ENCODE measurements at places on chromosomes 1 and 21. TPM values are rescaled to one million over a fixed set of nuclear protein-coding genes. Genes with fewer than 3 reads are reported as not detected.

DNA sequence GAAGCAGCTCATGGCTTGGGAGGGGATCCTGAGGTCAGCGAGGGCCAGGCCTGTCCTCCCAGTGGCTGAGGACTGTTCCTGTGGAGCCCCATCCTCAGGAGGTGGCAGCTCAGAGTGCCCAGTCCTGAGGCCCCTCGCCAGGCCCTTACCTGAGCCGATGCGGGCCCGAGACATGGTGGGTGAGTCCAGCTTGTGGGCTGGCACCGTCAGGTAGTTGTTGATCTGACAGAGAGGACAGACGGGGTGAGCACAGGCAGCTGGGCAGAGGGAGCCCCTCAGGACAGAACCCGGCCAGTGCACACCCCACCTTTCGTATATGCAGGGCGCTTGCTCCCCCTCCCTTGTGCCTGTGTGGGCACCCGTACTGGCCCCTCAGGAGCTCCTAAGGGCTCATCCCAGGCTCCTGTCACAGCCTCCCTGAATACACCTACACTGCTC, 53.9 kb downstream of the SLC9A1 start:
- no peaks in the 10 kb centered on the region for H3K36me3 ChIP-seq
- peaks cover 6% of the 10 kb centered on the region for H3K4me1 ChIP-seq
- H3K27me3 ChIP-seq, result no peaks in the 10 kb centered on the region
- H3K4me3 ChIP-seq, result no peak overlapping the region
- DNase-seq, result no peak

DNA sequence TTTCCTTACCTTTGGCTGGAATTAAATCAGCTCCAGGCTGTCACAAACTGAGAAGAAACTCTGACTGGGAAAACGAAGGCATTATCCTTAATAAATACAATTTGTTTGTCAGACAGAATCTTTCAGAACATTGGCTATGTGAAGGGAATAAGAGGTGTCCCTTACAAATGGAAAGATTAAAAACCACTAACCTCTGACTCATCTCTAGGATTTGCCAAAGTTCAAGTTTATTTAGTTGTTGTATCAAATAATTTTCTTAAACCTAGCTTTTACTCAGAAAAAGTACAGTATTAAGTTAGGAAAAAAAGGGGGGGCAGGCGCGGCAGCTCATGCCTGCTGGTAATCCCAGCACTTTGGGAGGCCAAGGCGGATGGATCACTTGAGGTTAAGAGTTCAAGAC, 15.7 kb downstream of the SERTAD4 start:
- no peak for DNase-seq
- H3K36me3 ChIP-seq, result no peaks in the 10 kb centered on the region
- H3K4me3 ChIP-seq, result no peak overlapping the region

DNA sequence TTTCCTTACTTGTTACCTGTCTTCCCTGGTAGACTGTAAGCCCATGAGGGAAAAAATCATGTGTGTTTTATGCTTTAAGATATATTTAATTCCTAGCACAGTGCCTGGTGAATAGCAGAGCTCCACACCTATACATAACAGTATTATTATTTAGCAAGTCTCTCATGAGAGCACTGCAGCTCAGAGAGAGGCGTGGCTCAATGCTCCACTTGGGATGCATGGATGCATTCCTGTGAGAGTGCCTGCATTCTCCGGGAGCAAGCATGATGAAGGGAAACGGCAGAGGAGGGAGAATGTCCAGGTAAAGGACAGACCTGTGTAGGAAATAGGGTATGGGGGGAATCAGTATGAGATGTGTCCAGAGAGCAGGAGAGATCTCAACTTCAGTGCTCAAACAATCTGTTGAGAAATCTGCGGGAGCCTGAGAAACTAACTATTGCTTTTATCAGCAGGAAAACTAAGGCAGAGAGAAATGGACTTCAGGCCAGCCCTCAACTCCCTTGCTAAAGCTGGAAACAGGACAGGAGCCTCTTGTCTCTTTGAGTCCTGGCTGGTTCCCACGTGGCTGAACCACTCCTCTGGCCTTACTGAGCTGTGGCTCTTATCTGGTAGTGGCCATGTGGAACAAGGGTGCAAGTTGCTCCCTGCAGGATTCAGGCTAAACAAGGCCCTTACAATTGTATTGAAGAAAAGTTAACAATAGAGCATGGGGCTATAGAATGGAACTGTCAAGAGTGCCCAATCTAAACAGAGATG, 113.1 kb downstream of the KCNN3 start:
- H3K27me3 ChIP-seq, result no peaks in the 10 kb centered on the region
- H3K4me1 ChIP-seq, result no peaks in the 10 kb centered on the region
- no peaks in the 10 kb centered on the region for H3K36me3 ChIP-seq
- peak; percentile 27 for DNase-seq

- no peak overlapping the region for H3K4me3 ChIP-seq
- no peaks in the 10 kb centered on the region for H3K4me1 ChIP-seq
- no peak for DNase-seq
- no peaks in the 10 kb centered on the region for H3K27me3 ChIP-seq
- no peak overlapping the region for H3K27ac ChIP-seq
- no peaks in the 10 kb centered on the region for H3K36me3 ChIP-seq
Measured at GRCh38 chr1:226371027-226371694, 36.7 kb downstream of the PARP1 start.

DNA sequence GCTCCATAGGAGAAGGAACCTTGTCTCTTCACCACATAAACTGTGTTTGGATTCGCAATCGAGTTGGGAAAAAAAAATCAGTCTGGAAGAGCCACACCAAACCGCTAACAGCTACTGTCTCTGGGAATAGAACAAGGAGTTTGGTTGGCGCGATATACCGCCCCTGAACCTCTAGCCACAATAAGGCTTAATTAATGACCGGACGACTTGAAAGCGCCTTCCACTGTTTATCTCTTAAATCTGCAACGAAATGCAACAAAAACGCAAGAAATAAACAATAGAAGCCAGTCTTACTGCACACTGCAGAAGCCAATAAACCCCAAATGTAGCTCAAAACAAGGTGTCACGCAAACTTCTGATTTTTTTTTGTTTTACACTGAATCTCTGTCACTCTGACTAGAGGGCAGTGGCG, 10.9 kb downstream of the BTBD19 start:
- no peak for DNase-seq
- H3K27me3 ChIP-seq, result no peaks in the 10 kb centered on the region
- peaks cover 3% of the 10 kb centered on the region for H3K4me1 ChIP-seq
- peak overlapping the region; percentile 99 for H3K27ac ChIP-seq

DNA sequence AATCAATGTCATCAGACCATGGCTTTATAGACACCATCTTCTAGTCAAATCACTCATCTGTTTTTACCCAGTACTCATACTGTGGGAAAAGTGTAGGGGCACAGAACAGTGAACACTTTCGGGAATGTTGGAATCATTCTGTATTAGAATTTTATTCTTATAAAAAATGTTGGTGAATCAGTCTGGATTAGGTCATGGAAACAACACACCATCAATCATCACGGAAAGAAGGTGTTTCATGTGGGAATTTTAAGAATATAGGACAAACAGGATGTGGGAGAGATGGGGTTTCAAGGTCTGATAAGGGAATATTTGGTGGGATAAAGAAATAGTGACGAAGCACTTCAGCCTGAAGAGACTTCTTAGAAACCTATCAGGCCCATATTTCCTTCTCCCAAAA, 17.3 kb downstream of the GBP1 start:
- DNase-seq, result no peak
- H3K36me3 ChIP-seq, result no peaks in the 10 kb centered on the region
- no peaks in the 10 kb centered on the region for H3K4me1 ChIP-seq
- H3K27ac ChIP-seq, result no peak overlapping the region
- no peaks in the 10 kb centered on the region for H3K27me3 ChIP-seq

GRCh38 chr1:153277852-153278251, 18.4 kb downstream of the LORICRIN start:
- no peak overlapping the region for H3K27ac ChIP-seq
- DNase-seq, result no peak
- no peaks in the 10 kb centered on the region for H3K4me1 ChIP-seq
- no peaks in the 10 kb centered on the region for H3K36me3 ChIP-seq
- no peaks in the 10 kb centered on the region for H3K27me3 ChIP-seq

DNA sequence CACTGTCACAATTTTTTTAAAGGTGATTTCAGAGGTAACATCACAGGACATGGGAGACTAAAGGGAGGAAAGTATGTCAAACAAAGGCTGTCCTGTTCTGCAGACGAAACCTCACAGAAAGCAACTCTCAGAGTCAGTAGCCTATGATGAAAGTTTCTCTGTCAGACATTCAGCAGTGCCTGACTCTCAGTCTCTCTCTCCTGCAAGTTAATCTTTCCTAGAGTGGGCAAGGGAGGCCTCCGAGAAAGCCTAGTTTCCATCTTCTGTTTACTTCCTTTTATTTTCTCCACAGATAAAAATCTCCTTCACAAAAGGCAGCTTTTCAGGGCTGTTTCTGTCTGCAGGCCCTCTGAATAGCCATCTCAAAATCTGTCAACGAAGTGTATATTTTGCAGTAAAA, 24.9 kb upstream of the FMO2 start:
- no peak overlapping the region for H3K27ac ChIP-seq
- H3K36me3 ChIP-seq, result no peaks in the 10 kb centered on the region
- H3K27me3 ChIP-seq, result no peaks in the 10 kb centered on the region
- H3K4me3 ChIP-seq, result no peak overlapping the region

DNA sequence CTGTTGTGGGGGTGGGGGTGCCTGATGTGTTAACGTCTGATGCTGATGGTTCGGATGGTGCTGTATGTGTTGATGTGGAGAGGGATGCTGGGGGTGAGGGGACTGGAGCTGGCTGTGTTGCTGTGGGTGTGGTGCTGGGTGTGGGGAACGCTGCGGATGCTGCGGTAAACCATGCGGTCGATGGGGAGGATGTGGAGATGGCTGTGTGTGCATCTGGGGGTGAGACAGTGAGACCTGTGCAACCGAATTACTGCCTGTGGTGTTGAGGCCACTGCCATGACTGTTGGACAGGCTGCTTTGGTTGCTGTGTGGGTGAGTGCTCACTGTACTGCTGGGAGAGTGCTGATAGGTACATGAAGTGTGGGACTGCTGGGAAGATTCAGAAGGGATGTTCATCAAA, 26.8 kb upstream of the GUCA2A start:
- no peaks in the 10 kb centered on the region for H3K36me3 ChIP-seq
- DNase-seq, result no peak

GRCh38 chr1:119435052-119435451, 20.1 kb downstream of the HSD3B2 start:
- no peak overlapping the region for H3K4me3 ChIP-seq
- no peaks in the 10 kb centered on the region for H3K36me3 ChIP-seq
- no peak for DNase-seq
- no peaks in the 10 kb centered on the region for H3K4me1 ChIP-seq
- no peak overlapping the region for H3K27ac ChIP-seq

DNA sequence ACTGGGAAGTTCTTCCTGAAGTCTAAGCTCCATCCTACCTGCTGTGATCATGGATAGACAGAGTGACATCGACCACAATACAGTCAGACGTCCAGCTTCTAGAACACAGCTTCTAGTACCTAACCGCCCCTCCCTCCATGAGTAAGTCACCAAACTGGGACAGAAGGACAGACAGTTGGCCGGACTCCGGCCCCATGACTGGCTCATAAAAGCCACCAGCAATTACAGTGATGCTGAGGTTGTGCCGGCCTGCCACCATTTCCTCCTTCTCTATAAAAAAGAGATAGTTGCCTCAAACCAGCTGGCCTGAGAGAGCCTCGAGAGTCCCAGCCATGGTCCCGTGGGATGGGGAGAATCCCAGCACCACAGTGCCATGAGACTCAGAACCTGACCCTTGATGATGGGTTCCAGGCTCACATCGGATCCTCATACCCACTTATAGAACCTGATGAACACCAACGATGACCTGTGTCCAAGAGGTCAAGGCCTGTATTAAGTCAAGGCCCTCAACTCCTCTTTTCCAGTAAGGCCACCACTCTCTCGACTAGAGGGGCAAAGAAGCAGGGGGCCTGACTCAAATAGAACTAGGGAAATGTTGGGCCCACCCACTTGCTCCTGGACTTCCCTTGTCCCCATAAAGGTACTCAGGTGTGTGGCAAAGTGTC, 3.4 kb downstream of the MEF2D start:
- no peaks in the 10 kb centered on the region for H3K36me3 ChIP-seq
- DNase-seq, result no peak
- no peak overlapping the region for H3K4me3 ChIP-seq
- H3K4me1 ChIP-seq, result peaks cover 16% of the 10 kb centered on the region

- no peaks in the 10 kb centered on the region for H3K27me3 ChIP-seq
- peak; percentile 49 for DNase-seq
- H3K4me1 ChIP-seq, result no peaks in the 10 kb centered on the region
- peak overlapping the region; percentile 59 for H3K4me3 ChIP-seq
- no peaks in the 10 kb centered on the region for H3K36me3 ChIP-seq
- H3K27ac ChIP-seq, result peak overlapping the region; percentile 98
Measured at GRCh38 chr1:32014199-32014947, 705 bp downstream of the KHDRBS1 start.

DNA sequence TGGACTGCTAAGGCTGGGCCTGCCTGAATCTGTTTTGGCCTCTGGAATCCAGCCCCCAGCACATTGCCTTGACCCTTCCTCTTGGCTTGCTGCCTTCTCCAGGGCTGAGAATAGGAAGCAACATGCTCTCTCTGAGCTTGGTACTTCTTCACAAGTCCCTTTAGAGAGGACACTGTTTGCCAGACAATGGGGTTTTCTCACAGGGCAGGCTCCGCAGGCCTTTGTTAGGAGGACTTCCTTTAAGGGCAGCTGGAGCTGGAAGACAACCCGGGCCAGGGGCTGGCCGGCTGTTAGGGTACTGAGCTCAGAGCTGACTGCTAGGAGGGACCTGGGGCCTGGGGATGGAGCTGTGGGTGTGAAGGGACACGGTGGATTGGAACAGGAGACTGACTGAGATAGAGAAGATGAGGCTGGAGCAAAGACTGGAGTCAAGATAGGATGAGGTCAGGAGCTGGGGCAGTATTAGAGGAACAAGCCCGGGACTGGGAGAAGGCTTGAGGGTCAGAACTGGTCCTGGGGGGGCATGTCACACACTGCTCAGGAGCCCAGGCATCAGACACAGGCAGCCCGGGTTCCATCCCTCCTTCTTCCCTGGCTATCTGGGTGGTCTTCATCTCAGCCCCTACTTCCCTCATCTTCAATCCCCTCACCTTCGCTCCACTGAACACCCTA, 5.4 kb upstream of the ALPL start:
- no peak overlapping the region for H3K27ac ChIP-seq
- DNase-seq, result no peak
- H3K4me1 ChIP-seq, result no peaks in the 10 kb centered on the region
- H3K27me3 ChIP-seq, result peaks cover 6% of the 10 kb centered on the region

- no peaks in the 10 kb centered on the region for H3K4me1 ChIP-seq
- no peaks in the 10 kb centered on the region for H3K36me3 ChIP-seq
- H3K27ac ChIP-seq, result no peak overlapping the region
- no peaks in the 10 kb centered on the region for H3K27me3 ChIP-seq
- no peak overlapping the region for H3K4me3 ChIP-seq
Measured at GRCh38 chr1:192010406-192010805, 147.9 kb upstream of the RGS18 start.

GRCh38 chr21:35223480-35224156, 174.5 kb upstream of the RUNX1 start:
- H3K27ac ChIP-seq, result no peak overlapping the region
- no peak overlapping the region for H3K4me3 ChIP-seq
- no peak for DNase-seq
- H3K36me3 ChIP-seq, result no peaks in the 10 kb centered on the region

SH2D1B gene
- total RNA-seq, result not detected

RPTN gene
- not detected for total RNA-seq

Measured in uterus (tissue), 4 donors.